ENCODE measurements at places on chromosomes 11 and 22. TPM values are rescaled to one million over a fixed set of nuclear protein-coding genes. Genes with fewer than 3 reads are reported as not detected.

The DDTL gene
- total RNA-seq: 1.2 TPM

The OR4C15 gene
- total RNA-seq: not detected

- DNase-seq: no peak
Observed at GRCh38 chr22:47549741-47550340, 787.4 kb downstream of the TBC1D22A start.

- DNase-seq: no peak
Observed at GRCh38 chr11:118705111-118705741, 25.8 kb upstream of the TREH start.

- peak; percentile 67 for DNase-seq
Observed at GRCh38 chr11:87428266-87428665, 390.5 kb downstream of the TMEM135 start.
